Vagina (tissue), 2 donors: ENCODE measurements at places on chromosomes 12 and 14. TPM values are rescaled to one million over a fixed set of nuclear protein-coding genes. Genes with fewer than 3 reads are reported as not detected.

Gene KCNK13
- total RNA-seq: not detected

Gene SLC22A17
- 37.8 TPM for total RNA-seq

DNA sequence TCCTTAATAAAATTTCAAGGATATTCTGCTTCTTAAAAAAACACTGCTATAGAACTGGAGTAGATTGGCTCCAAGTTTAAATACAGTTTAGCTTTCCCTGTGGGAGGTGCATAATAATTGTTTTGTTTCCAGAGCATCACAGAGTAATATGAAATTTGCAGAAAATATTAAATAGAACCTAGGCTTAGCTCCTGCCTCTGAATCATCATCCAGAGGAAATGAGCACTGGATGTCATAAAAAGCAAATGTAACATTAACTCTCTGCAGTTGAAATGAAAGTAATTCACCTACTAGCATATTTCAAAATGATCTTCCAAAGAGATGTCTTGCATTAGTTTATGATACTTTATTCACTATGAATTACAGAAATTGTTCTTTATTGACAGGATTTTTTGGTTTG lies 769.8 kb downstream of the C12orf50 start:
- no peak overlapping the region for H3K4me3 ChIP-seq
- no peak for DNase-seq
- no peaks in the 10 kb centered on the region for H3K27me3 ChIP-seq

- peaks cover 11% of the 10 kb centered on the region for H3K4me1 ChIP-seq
- H3K4me3 ChIP-seq: no peak overlapping the region
- no peak for DNase-seq
- no peaks in the 10 kb centered on the region for H3K36me3 ChIP-seq
- no peaks in the 10 kb centered on the region for H3K27me3 ChIP-seq
These were observed 167.2 kb upstream of the FRMD6 start for GRCh38 chr14:51484485-51484884.

Gene IQSEC3
- total RNA-seq: 1.7 TPM
